ENCODE measurements at places on chromosomes 16 and 17.

DNA sequence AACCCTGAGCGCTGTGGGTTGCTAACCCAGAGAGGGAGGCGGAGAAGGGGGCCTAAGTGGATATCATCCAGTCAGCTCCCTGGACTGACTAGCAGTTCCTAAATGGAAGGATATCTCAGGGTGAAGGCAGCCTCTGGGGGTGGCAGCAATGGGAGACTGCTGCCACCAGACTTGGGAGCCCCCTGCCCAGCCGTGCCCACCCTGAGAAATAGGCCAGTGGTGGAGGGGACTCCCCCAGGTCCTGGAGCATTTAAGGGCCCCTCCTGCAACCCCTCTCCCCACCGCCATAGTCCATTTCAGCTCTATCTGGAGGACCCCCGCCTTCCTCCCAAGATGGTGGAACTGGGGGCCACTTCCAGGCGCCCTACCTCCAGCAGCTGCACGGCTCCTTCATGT, 8.4 kb downstream of the TSPOAP1 start:
- DNase-seq = no peak

GRCh38 chr16:58678716-58679115, 5.9 kb downstream of the SLC38A7 start:
- DNase-seq = no peak

DNA sequence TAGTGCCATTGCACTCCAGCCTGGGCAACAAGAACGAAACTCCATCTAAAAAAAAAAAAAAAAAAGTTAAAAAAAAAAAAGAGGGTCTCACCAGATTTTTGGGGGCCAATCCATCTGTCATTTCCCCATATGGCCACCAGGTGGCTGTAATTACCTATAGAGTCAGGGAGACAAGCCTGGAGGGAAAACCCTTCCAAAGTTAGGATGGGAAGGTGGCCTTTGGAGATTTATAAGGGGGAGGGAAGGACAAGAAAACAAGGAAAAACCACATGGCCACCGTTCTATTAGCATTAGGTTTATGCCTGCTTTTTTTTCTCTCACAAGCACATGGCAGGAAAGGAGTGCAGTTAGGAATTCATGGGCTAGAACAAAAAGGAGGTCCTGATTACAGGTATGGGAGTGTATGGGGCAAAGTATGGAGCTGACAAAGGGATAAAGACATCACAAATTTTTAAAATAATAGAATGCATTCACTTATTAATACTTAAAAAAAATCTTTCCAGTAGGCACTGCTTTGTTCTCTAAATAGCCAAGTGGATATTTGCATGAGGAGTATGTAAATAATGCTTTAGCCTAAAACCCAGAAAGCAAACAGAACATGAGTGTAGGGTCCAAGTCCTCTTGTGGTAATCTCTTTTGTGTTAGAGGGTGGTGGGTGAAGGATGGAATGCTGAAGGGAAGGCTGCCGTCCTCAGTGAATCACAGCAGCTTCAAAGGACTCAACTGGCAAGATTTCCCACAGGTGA, 5.1 kb downstream of the CYB5D1 start:
- DNase-seq = no peak

DNA sequence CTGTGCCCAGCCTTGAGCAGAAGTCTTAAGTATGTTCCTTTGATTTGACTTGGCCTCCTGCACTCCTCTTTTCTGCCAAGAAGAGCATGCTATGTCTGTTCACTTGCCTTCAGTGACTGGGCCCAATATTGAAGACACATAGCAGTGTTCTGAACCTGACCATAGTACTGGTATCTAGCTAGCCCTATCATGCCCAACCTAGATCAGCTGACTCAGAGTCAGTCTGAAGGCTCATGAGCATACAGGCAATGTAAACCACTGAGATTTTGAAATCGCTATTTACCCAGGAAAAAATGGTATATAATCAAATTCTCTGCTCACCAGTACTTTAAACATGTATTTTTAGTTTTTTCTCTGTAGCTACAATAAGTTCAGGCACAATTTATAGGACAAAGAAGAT, 129.4 kb downstream of the TANC2 start:
- no peak for DNase-seq

DNA sequence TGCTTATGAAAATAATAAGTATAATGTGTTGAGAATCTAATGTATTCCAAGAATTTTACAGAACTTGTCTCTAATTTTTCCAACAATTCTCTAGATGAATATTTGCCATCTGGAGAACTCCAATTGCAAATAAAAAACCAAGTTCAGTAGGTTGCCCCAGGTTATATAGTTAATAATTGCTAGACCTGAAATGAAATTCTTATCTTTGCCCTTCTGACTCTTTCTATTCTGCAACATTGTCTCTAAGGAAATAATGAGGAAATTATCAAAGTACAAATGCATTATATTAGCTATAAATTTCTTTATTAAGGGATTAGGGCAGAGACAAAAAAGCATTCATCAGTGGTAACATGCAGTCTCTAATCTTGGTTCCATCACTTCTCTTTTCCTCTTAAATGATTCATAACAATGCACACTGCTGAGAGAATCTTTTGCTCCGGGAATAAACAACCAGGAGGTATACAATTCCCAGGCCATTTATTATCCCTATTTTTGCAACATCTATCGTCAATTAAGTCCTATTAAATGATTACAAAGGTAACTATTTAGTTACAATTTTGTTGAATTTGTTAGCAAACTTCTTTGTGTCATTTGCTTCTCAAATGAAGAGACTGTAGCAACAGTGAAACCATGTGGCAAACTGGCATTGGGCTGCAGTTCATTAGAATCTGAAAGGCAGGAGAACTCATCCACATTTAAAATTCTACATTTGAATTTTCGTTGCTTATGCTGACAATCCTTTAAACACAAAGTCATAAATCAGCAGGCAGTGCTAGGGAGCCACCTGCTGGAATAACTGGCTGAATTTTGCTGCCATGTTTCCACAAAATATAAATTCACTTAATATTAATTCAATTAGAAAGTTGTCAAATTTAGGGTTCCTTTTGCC, 349.6 kb downstream of the KIF2B start:
- DNase-seq = no peak

All from HS-5 (cell line).